T1000 (cell line): ENCODE measurements at places on chromosomes 1 and 21.

DNA sequence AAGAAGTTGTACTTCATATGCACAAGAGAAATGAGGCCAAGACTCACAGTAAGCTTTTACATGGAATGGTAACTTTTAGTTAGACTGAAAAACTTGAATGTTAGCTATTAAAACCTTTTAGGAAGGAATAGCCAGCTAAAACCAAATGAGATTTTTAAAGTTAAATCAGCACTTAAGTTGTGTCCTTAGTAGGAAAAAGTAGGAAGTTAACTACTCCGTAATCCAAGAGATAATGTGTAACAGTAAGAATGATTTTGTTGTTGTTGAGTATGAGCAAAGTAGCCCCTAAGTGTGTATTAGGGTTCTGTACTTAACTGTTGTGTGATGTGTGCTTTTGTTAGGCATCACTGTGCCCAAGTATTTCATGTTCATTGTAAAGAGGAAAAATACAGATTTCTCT is 13.2 kb downstream of the TARDBP start:
- no peak for DNase-seq

GRCh38 chr1:165501330-165501969 is 42.4 kb upstream of the LRRC52 start:
- no peak for DNase-seq

- no peak for DNase-seq
Observed at GRCh38 chr1:171799166-171799565, 17.7 kb downstream of the METTL13 start.

- DNase-seq: no peak
Observed at GRCh38 chr21:43825936-43826622, 36.7 kb downstream of the RRP1 start.

DNA sequence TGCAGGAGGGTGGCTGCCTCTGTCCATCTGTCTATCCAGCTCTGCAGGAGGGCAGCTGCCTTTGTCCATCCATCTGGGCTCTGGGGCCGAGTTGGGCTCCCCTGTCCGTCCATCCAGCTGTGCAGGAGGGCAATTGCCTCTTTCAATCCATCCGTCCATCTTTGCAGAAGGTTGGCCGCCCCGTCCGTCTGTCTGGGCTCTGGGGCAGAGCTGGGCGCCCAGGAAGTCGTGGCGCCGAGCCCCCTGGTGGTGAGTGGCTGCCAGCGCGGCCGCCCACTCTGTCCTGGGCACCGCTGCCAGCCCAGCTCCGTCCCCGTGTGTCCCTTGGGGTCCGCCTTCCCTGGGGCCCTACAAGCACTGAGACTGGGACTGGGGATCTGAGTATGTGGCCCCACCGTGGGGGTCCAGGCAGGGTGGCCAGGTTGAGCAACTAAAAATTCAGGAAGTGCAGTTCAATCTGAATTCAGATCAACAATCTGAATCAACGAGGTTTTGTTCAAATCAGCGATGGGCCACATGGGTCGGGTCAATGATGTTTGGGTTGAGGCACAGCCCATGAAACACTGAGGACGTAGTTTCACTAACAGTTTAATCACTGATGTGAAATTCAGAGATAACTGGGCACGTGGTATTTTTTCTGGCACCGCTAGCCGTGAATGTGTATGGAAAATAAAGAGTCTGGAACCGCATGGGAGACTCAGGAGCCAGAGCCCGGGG is 99.1 kb upstream of the ACTRT2 start:
- DNase-seq: no peak

DNA sequence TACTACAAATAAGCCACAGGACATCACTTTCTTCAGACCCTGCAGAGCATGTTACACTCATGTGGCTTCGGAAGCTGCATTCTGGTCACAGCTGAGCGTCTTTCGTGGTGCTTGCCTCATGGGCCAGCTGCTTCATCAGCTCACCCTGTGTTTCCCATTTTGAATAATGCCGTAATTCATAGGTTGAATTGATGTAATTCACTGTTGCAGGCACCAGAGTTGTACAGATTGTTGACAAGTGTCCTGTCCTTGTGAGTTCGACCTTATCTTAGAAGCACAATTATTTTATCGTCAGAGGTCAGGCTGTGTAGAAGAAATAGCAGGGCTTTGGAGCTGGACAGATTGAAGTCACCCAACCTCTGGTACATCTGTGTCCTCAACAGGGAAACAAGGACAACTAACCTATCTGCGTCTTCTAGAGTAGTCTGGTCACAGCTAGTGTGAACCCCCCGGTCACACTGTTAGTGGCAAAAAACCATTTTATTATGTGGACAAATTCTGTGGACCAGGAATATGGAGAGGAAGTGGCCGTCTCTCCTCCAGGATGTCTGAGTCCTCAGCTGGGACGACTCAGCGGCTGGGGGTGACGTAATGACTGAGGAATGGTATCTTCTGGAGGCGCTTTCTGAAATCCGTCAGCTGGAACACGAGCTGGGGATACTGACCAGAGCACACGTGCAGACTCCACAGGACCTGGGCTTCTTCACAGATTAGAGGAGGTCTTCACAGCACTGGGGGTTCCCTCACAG is 17.8 kb downstream of the PKNOX1 start:
- peak; percentile 20 for DNase-seq
